ENCODE measurements at places on chromosomes 11 and 22.

- DNase-seq = no peak
These were observed 672.5 kb downstream of the BRD1 start for GRCh38 chr22:49155039-49155769.

- DNase-seq = no peak
These were observed 67.1 kb downstream of the SNX19 start for GRCh38 chr11:130849215-130849568.

- no peak for DNase-seq
These were observed 346.8 kb upstream of the NARS2 start for GRCh38 chr11:78921509-78921908.

- DNase-seq = no peak
These were observed 126.8 kb upstream of the RAG2 start for GRCh38 chr11:36724742-36725385.

DNA sequence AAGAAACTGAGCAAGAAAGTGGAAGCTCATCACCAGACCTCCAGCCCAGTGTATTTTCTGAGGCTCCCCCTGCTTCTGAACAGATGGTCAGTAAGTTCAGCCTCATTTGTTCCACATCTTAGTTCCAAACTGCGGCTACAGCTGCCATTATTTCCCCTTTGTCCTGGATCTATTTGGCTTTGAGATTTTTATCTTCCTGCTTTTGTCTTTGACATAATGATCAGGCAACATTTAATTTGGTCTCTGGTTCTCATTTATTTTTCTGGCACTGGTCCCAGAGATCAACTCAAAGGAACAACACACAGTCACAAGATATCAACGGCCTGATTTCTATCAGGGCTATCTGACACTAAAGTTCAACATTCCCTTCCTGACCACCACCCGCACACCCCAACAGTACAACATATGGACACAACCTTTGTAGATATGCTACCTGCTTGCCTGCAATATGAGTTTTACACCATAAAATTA lies 137.5 kb downstream of the FAM76B start:
- no peak for DNase-seq

All from esophagus squamous epithelium (tissue), 5 donors.